HT-29 (cell line): ENCODE measurements at places on chromosomes 7 and 10. TPM values are rescaled to one million over a fixed set of nuclear protein-coding genes. Genes with fewer than 3 reads are reported as not detected.

The FAM25C gene
- not detected in 2 replicates for total RNA-seq

DNA sequence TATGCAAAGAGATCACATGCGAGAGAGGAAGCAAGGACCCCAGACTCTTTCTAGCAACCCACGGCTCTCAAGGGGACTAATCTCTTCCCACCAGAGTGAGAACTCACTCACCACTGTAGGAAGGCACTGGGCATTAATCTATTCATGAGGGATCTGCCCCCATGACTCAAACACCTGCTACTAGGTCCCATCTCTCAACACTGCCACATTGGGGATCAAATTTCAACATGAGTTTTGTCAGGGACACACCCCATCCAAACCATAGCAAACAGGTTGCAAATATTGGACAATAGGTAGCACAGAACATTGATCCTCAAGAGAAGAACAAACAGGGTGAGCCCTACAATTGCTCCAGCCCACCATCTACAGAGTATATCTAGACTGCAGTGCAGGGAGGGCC lies 740.6 kb downstream of the LRMDA start:
- DNase-seq, result no peak

The NPC1L1 gene
- 0.13 and 0.31 TPM in 2 replicates for total RNA-seq

GRCh38 chr10:132964231-132964630 lies 21.9 kb upstream of the CFAP46 start:
- no peak for DNase-seq

- DNase-seq, result no peak
Observed at GRCh38 chr7:138903186-138903820, 77.9 kb downstream of the KIAA1549 start.

The SORCS1 gene
- total RNA-seq, result not detected in 2 replicates

DNA sequence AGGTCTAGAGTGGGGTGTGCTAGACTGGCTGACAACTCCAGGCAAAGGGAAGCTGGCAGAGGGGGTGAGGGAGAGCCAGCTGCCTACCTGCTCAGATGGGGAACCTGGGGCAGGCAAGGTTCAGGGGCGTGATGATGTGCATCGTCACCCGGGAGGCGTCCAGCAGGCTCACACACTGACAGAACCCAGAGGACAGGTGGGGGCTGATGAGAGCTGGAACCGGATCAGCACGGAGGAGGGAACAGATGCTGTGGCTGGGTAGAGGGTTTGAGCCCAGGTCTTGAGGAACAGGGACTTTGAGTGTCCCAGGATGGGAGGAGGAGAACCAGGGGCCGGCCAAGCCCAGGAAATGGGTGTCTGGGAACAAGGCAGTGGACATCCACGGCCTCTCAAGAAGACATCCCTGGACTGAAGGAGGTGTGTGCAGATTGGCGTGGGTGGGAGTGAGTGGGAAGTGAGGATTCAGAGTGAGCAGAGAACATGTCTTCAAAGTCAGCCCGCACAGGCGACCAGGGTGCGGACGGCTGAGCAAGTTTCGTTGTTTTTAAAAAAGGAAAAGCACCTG lies 3.9 kb downstream of the RASGEF1A start:
- no peak for DNase-seq

GRCh38 chr10:128058750-128059134 lies 67.5 kb downstream of the MKI67 start:
- DNase-seq, result no peak

- DNase-seq, result no peak
Observed at GRCh38 chr7:84912993-84913635, 273.7 kb downstream of the SEMA3D start.

The GBX1 gene
- not detected in 2 replicates for total RNA-seq

- DNase-seq, result no peak
Observed at GRCh38 chr10:81784111-81784597, 90.8 kb upstream of the NRG3 start.

DNA sequence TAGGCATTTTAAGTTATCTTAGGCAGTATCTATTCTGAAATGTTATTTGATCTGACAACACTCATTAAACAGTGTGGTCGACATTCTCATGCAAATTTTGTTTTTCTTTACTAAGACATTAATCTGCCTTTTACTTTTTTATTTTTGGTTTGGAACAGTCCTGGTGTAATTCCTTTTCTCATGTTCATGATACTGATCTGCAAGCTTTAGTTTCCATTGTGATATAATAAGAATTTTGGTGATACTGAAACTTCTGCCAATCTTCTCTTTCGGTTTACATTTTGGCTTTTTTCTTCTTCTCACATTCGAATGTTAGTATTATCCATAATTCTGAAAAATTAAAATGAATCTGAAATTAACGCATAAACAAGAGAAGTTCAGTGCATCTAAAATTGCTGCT lies 281.9 kb upstream of the MTPN start:
- no peak for DNase-seq

GRCh38 chr10:125043841-125044658 lies 102.1 kb downstream of the ZRANB1 start:
- DNase-seq, result no peak

DNA sequence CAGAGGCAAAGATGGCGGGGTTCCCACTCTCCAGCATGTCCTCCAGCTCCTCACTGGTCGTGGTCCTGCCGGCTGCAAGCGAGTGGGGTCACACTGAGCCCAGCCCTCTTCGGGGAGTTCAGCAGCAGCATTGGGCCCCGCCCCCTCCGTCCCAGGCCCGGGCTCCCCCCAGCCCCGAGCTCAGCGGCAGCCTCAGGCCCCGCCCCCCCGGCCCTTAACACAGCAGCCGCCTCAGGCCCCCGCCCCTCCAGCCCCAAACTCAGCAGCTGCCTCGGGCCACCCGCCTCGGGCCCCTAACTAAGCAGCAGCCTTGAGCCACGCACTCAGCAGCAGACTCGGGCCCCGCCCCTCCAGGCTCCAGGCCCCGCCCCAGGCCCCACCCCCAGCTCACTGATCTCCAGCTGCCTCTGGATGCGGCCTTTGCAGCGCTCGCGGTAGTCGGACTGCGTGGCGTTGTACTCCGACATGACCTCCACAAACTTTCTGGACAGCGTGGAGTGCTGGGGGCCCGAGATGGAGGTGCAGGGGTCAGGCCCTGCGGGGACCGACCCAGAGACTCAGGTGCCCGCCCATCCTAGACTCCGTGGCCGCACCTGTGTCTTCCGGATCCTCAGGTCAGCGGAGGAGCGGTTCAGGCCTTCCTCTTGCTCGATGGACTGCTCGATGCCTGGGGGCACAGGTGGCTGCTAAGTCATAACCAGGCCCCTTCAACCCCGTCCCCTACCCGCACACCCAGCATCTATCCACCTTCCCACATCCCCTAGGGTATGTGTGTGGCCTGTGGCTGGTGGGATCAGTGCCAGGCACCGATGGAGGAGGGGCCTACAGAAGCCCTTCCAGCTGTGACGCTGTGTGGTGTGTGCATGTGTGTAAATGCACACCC lies 15.5 kb downstream of the STX1A start:
- peak; percentile 77 for DNase-seq

GRCh38 chr7:15586266-15586665 lies 24.5 kb upstream of the AGMO start:
- DNase-seq, result no peak

The ST8SIA6 gene
- not detected in 2 replicates for total RNA-seq

The C10orf143 gene
- total RNA-seq, result 0.91 TPM in 1 of 2 replicates, not detected in the other

- no peak for DNase-seq
Observed at GRCh38 chr10:18100669-18101068, 39.6 kb upstream of the CACNB2 start.

DNA sequence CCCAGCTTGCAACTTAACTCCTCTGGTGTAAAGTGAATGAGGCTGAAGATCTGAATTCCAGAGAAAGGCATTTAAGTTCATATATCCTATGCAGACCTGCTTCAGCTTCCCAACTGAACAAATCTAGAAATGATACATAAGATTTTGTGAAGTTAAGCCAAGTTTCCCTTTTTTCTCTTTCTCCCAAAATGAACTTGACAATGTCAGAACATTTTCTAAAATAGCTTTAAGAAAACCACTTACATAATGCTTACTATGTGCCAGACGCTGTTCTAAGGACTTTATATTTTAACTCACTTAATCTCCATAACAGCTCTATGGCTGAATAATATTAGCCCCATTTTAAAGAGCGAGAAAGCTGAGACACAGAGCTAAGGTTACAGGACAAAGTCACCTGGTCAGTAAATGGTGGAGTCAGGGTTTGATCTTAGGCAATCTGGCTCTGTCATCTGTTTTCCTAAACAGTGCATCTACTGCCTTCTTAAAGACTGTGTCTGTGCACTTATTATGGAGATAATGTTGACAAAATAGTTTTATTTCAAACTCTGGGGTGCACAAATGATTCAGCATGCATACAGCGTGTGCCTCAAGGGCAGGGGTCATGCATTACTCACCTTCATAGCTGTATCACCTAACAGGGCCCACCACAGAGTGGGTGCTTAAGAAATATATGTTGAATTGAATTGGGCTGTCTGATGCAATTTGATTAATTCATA lies 66.8 kb downstream of the RHOBTB1 start:
- no peak for DNase-seq

GRCh38 chr10:30600005-30600404 lies 29.5 kb downstream of the LYZL2 start:
- no peak for DNase-seq

DNA sequence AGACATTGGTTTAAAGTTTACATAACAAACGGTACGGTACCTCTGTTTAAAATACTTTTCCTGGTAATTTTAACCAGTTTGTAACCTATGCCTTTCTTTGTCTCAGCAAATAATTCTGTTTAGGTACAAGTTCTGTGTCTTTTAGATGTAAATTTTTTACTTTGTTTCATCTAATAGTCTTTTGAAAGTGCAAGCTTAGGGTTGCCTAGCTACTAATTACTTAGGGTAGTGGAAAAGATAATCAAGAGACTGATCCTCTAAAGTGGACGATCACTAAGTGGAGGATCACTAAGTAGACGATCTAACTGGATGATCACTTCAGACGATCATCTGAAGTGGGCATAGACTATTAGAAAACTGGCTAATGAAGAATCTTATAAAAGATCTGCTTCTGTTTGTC lies 16.1 kb upstream of the FKBP9 start:
- peak; percentile 19 for DNase-seq

DNA sequence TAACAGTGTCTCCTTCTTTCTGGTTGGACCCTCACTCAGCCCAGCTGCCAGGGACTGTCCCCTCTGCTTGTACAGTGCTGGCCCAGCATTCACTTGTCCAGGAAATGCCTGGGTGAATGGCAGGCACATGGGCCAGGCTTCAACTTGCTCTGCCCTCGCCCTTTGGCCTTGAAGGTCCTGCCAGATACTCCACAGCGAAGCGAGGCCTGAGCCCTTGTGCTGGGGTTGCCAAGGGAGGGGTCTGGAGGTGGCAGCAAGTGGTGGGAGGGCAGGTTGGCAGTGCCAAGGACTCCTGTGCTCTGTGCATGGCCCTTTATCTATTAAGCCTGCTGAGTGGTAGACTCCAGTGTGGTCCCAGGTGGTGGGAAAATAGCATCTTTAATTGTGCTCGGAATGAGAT lies 75.7 kb downstream of the CDH23 start:
- no peak for DNase-seq
